ENCODE measurements at places on chromosomes 3 and 15.

DNA sequence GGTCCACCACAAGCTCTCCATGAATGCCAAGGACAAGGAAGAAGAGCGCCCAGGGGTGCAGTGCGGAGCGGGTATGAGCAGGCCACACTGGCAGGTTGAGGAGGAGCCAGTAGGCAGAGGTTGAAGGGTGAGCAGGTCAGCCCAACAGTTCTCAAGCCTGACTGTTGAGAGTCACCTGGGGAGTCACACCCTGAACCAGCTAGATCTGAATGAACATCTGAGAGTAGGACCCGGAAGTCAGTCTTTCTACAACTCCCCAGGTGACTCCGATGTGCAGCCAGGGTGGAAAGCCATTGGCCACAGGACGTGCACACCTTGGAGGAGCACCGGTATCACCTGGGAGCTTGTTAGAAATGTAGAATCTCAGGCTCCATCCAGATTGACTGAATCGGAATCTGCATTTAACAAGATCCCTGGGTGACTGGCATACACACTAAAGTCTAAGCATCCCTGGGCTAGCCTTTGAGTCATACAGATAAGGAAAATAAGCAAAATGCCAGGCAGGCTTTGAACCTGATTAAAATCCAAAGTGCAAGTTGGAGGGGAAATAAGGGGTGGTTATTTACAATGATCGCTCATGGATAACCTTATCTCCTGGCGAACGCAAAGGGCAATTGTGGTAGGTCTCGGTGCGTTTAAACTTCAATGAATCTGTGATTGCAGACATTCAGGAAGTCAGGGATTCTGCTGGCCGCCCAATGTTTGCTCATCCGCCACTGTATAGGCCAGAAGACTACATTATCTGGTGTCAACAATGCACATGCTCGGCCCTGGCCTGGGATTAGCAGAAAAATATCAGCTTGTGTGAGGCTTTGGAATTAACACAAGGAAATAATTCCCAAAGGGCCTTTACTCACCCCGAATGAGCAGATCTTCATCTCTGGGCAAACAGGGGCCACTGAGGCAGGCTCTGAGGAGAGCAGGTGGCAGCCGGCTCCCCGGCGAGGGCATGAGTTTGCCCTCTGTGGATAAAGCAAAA is 11.7 kb upstream of the LYZL4 start:
- no peak for DNase-seq

GRCh38 chr3:150384296-150385212 is 23.5 kb upstream of the TSC22D2 start:
- no peak for DNase-seq

- DNase-seq: no peak
Observed at GRCh38 chr15:25707656-25708365, 155.3 kb downstream of the ATP10A start.

GRCh38 chr3:119310071-119310470 is 15.9 kb downstream of the ARHGAP31 start:
- DNase-seq: no peak

DNA sequence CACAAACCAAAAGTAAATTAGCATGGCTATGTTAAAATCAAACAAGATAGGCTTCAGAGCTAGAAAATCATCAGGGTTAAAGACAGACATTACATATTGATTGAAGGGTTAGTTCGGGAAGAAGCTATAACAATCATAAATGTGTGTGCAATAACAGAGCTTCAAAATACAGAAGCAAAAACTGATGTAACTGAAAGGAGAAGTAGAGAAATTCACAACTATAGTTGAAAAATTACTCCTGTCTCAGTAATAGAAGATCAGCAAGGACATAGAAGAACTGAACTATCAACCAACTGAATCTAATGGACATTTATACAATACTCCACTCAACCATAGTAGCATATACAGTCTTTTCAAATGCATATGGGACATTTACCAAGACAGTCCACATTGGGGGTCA is 59.4 kb downstream of the MCTP2 start:
- no peak for DNase-seq

DNA sequence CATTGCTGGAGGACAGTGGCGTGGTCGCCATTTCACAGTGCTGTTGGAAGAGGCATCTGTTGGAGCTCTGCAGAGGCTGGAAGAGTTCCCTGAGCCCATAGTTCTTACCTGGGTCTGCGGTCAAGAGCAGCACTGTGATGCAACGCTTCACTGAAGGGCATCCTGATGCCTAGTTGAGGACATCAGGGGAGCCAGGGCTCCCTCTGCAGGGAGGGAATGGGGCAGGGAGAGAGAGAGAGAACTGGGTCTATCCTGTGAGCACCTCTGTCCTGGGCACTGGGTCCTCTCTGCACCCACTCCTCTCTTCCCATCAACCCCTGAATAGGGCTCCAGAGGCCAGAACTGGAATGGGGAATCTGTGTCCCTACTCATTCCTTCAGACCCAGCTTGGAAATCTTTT is 23.9 kb upstream of the MOBP start:
- DNase-seq: no peak

DNA sequence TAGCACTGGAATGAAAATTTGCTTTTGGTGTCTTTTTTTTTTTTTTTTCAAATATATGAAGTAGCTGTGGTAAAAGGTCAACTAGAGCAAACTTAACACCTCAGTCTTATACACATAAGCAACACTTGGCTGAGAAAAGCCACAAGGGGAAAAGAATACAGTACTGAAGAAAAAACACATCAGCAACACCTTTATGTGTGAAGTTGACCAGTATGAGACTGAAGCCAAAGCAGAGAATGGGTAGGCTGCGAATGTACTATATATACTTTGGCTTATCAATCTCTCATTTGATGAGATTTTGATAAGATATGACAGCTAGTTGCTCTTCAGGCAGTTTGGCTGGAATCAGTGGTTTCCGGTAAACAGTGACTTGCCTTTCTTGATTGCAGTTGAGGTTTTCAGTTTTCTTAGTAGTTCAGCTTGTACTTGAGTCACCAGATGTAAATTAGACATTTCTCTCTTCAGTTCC is 22.0 kb upstream of the ZCWPW2 start:
- no peak for DNase-seq

DNA sequence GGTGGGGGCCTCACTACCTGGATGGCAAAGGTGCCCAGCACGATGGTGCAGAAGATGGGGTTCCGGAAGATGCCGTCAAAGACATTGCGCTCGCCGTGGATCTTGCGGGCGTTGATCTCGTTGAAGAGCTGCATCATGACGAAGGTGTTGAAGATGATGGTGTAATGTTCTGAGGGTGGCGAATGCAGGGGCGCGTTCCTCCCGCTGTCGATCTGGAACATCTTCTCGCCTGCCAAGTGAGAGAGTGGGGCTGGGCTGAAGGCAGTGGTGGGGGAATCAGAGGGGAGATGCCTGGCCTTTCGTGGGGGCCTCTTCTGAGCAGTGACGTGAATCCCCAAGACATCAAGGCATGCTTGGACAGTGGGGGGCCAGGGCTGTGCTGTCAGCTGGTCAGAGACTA is 19.6 kb upstream of the SEC13 start:
- no peak for DNase-seq

GRCh38 chr3:196323691-196324090 is 5.7 kb upstream of the DYNLT2B start:
- DNase-seq: peak; percentile 67

- DNase-seq: no peak
Observed at GRCh38 chr3:46737329-46737731, 19.7 kb upstream of the PRSS50 start.

DNA sequence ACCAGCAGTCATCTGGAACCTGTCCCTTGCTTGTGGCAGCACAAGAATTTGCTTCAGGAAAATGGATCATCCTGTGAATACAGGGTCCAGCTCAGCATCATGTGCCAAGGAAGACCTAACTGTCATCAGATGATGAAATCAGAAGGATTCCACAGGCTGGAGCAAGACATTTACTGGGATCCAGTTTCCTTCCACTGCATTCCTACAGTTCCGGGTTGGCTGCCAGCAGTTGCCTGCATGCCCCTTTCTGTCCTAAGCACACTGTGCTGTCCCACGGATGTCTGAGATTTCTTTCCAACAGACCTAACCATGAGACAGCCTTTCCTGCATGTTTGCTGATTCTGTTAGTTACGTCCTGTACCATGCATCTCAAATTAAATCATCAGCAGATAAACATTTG is 140.7 kb downstream of the IMPG2 start:
- no peak for DNase-seq
